Stimulated activated CD4-positive, alpha-beta T cell treated with anti-CD3 and anti-CD28 coated beads, Interleukin-2, amount 100 ng/mL, for 48 hours (primary cell): ENCODE measurements at places on chromosomes 11 and 22.
A peak's percentile ranks its signal among the peaks of the same experiment; 100 is the strongest.

DNA sequence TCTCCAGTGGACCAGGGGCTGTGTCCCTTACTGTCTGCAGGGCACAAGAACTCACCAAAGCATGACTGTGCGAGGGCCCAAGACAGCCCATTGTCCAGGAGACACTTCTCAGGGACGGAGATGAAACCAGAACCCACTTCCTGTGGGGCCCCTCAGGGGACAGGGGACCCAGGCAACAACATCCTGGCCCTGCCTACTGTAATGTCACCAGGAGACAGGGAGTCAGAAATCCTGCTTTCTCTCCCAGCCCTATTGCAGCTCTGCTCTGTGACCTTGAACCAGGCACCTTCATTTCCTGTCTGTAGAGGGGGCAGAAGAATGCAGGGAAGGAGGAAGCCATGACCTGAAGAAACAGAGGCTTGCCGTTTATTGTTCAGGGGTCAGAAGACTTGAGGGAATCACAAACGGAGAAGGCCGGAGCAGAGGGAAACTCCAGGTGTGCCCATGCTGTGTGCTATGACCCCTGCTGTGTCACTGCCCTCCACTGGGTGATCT lies 98.0 kb downstream of the NAT10 start:
- DNase-seq: no peak

DNA sequence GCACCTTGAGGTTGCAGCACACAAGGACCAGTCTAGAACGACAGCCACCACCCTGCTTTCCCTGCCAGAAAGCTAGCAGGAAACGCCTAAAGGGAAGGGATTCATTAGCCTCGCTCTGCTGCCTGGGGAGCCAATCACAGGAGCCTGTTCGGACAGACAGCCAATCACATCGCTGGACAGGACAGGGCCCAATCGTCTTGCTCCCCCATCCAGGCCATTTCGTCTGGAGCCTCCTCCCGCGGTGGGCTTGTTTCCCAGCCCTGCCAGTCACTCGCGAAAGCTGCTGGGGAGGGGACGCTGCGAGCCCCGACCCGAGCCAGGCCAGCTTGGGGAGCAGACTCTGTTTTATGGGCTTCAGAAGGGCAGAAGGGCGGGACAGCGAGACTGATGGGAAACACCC lies 79.8 kb upstream of the NCAM1 start:
- no peak for DNase-seq

DNA sequence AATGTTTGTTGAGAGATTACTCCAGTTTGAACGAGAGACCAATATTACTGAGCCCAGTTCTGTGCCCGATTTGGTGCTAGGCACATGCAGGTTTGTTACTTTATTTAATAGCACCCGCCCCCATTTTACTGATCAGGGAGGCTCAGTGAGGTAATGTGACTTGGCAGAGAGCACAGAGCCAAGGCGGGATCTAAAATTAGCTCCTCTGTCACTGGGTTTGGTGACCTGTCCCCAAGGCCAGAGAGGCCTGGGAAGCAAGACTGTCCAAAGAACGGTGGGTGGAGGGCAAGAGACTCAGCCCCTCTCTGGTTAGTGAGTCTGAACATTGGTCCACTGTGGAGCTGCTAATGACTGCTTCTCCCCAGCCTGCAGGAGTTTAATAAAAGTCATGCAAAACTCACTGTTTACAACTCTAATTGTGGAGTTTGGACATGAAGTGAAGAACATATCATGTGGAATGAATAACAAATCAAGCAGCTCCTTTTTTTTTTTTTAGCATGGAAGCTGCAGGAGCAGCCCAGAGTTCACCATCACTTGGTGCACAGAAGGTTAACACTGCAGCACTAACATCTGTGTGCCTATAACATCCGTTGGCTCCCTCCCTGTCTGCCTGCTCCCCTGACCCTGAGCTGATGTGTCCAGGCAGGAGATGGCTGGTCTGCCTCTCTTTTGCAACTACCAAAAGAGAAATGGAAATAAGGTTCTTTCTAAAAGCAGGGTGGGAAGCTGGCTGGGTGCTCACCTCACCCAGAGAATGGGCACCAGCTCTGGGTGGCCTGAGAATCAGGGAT lies 39.0 kb downstream of the CSNK2A3 start:
- DNase-seq: no peak

DNA sequence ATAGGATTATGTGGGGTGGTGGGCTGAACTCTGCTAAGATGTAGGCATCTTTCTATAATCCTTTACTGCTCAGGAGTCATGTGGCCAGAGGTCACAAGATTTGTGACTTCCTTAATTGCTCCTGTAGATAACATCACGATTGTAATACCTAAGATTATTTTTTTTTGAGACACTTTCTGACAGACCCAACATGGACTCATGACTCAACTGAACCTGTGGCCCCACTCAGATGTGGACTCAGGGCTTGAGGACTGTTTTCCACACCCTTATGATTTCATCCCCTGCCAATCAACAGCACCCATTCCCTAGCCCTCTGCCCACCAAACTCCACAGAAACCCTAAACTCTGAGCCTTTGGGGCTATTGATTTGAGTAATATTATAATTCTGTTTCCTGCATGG lies 35.6 kb upstream of the MMP7 start:
- no peak for DNase-seq

GRCh38 chr22:21703684-21704316 lies 31.8 kb downstream of the YPEL1 start:
- no peak for DNase-seq

DNA sequence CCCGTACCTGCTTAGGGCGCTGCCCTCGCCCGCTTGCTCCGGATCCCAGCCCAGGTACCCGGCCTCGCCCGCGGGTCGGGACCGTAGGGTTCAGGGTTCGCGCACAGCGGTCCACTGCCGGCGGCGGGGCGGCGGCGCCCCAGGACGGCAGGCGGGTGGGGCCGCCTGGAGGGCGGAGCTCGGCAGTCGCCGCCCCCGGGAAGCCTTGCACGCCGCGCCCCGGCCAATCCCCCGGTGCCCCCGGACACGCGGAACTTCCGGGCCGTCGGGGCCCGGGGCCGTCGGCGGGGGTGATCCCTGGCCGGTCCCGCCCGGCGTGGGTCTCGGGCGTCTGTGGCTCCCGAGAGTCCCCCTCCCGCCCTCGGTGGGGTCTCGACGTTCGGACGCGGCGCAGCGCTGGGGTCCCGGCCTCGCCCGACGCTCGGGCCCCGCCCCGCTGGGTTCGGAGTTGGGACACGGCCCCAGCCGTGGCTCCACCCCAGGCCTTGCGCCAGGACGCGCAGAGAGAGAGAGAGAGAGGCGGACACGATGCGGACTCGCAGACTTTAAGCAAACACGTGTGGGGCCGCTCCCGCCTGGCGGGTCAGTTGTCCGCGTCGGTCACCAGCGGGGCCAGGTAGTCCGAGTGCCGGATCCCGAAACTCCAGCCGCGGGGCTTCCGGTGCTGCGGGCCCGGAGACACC lies at the start of gene TYMP:
Gene TYMP (minus strand): TSS at position 116 of the 683 bp plus-strand sequence. CDS start 303 bp downstream, outside the sequence.
- DNase-seq: peak; percentile 65

- DNase-seq: no peak
Measured at GRCh38 chr11:79794484-79795393, 353.9 kb upstream of the TENM4 start.

DNA sequence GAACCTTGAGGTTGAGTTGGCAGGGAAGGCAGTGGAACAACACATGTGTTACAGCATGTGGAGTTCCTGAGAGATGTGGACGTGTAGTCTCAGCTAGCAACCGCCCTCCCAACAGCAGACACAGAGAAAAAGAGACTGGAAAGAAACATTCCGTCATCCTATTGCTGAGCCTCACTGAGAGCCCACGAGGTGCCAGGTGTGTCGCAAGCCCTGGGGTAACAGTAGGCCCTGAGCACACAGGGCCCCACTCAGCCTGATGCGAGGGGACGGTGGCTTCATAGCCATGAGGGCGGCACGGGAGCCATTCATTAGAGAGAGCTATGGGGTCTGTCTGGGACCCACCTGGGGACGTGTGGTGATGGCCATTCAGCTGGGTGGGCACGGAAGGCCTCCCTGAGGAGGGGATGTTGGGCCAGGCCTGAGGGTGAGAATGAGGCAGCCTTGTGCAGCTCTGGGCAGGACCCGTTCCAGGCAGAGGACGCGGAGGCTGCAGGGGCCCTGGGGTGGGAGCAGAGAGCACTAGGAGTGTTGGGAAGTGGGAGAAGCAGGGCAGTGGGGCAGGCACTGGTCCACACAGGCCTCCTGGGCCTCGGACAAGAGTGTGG lies 26.2 kb downstream of the MPPED1 start:
- DNase-seq: no peak

GRCh38 chr11:129323896-129324502 lies 51.6 kb upstream of the BARX2 start:
- DNase-seq: no peak

GRCh38 chr11:132248580-132248979 lies 878.2 kb downstream of the NTM start:
- DNase-seq: no peak

- DNase-seq: no peak
Measured at GRCh38 chr22:27959335-27960090, 40.5 kb upstream of the PITPNB start.

GRCh38 chr22:40462195-40462984 lies 92.0 kb downstream of the SGSM3 start:
- peak; percentile 12 for DNase-seq

- no peak for DNase-seq
Measured at GRCh38 chr22:36289406-36289870, 36.5 kb downstream of the APOL1 start.

DNA sequence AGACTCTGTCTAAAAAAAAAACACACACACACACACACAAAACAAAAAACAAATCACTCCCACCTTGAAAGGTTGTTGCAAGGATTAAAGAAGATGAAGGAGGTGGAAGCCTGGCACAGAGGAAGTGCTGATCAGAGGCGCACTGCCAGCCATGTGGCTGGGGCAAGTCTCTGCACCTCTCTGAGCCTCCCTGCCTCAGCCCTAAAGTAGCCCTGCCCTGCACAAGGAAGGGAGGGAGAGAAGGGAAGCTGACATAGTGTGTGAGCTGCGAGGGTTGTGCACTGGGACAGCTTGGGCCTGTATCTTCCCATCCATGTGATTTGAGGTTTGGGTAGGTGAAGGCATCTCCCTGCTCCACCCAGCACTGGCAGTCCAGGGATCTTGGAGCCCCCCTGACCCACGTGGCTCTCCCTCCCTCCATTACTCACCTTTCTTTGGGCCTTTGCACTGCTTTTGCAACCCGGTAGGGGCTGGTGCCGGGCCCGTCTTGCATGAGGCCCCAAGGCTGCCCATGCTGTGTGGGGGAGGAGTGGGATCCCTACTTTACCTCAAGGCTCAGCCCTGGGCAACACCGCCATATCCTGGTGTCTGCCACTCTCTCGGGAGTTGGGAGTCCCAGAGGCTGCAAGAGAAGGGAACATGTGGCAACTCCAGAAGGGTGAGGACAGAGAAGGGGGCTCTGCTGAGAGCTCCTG lies 30.5 kb downstream of the IFT27 start:
- no peak for DNase-seq

DNA sequence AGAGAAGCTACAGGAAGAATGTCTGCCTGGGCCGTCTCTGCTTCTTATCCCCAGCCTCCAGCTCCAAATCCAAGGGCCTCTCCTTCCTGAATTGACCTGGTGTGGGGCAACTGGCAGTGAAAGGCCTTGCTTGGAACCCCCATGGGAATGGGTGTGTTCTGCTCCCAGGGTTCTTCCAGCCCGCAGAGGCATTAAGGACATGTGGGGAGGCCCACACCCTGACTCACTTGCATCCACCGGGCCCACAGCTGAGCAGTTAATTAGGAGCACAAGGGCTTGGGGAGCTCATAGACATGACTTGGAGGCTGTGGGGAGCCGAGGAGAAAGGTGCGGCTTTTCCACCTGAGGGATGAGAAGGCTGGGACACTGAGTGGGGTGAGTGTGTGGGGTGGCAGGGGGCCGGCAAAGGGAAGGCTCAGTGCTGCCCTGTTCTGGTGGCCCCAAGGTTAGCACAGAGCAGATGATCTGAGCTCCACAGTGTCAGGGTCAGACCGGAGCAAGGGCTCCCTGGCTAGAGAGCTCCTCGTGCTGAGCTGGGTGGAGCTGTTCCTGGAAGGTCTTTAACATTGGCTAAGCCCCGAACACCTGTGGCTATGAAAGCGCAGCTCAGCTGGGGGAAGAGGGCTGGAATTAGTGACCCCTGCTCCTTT lies 64.5 kb upstream of the NECTIN1 start:
- no peak for DNase-seq

DNA sequence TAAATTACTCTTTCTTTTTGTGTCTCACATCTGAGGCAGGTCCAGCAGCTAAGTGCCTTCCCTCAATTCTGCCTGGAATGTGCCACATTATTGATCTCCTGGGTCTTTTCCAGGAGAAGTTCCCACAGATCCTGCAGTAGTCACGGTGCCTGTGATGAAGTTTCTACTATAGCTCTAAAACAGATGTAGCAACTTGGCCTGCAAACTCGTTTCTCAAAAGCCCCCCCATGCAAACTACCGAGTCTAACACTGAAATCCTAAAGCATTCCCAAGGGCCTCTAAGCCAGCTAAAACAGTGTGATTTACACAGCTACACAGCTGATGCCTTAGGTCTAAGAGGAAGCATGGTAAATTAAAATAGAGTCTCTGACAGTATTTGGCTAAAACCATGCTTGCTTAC lies 54.3 kb downstream of the DDI1 start:
- no peak for DNase-seq

DNA sequence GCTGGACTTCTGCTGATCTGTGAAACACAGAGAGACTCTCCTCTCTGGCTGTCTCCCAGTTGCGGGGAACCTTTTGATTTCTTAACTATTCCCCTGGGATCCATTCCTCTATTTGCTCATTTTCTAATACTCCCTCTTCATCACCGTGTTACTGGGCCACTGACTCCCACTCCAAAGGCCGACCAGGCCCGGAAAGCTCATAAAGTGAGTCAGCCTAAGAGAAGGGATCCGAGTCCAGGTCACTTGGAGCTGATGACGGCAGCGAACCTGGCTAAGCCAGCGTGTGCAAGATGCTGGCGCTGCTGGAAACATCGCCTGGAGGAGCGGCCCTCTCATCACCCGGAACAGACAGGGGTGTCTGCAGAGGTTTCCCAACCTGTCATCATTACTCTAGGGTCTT lies 112.8 kb downstream of the FBXO7 start:
- no peak for DNase-seq

DNA sequence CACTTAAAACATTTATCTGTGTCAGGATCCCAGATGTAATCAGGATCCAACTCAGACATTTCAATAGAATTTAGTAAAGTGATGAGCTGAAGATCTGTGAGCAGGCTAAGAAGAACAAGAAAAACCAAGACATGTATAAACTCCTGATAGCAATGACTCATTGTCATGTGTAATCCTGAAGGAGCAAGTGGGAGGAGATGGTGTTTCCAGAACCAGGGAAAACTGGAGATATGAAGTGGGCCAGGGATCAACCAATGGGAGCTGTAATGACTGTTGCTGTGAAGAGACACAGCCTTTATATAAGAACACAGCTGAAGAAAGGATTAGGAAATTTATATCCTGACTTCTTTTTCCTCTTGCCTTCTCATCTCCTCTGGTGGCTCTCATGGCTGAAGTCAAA lies 682.5 kb upstream of the ARHGAP42 start:
- no peak for DNase-seq

- DNase-seq: no peak
Measured at GRCh38 chr22:31247726-31248125, 35.6 kb downstream of the LIMK2 start.

DNA sequence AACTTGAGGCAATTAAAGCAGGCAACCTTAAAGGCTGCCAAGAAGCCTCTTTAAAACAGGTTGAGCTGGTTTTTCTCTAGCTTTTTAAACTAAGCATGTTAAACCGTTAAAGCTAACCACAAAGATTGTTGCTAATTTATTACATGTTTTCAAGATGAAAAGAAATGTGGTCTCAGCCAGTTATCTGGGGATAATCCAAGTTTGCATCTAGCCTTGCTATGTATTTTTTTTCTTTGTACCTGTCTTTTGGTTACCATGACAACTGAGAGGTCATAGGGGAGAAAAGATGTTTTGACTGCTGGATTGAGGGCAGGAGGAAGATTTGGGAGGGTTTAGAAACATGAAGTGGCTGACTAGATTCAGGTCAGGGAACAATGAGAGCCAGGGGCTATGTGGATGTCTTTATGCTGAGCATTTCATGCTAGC lies 19.2 kb upstream of the PGM2L1 start:
- DNase-seq: no peak
